Activated CD4-positive, alpha-beta T cell treated with anti-CD3 and anti-CD28 coated beads for 48 hours (primary cell): ENCODE measurements at places on chromosomes 12 and 14.

GRCh38 chr12:57604454-57604991 is at the start of gene DTX3:
Gene DTX3 (plus strand): TSS chr12:57604824. CDS start chr12:57606518, 1,694 bp downstream.
- DNase-seq: peak; percentile 50

GRCh38 chr12:57430112-57430930 is 522 bp downstream of the R3HDM2 start:
- peak; percentile 53 for DNase-seq

DNA sequence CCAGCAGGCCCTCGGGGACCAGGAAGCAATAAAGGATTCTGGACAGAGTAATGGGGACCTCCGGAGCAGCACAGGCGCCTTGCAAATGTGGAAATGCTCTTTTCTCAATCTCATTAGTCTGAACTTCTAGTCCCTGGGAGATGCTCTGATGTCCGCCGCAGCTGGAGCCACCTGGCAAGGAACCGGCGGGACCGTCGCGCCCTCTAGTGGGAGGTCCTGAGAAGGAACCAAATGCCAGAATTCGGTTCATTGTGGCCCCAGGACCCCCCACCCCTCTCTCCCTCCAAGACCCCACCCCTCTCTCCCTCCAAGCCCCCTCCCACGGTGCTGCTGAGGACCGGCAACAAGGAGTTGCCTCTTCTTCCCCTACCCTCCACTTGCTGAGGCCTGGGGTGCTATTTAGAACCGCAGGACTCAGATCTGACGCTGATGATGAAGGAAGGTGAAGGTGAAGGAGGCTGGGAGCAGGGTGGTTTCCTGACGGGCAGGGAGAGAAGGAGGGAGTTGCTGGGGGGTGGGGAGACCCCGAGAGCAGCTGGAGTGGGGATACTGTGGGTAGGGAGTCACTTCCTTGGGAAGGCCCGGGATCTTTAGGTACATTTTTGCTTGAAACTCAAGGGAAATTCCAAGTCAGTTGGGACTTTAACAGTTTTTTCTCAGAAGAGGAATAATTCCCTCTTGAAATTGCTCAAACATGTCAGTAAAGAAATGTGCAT is 42.5 kb downstream of the SMIM41 start:
- DNase-seq: peak; percentile 80

DNA sequence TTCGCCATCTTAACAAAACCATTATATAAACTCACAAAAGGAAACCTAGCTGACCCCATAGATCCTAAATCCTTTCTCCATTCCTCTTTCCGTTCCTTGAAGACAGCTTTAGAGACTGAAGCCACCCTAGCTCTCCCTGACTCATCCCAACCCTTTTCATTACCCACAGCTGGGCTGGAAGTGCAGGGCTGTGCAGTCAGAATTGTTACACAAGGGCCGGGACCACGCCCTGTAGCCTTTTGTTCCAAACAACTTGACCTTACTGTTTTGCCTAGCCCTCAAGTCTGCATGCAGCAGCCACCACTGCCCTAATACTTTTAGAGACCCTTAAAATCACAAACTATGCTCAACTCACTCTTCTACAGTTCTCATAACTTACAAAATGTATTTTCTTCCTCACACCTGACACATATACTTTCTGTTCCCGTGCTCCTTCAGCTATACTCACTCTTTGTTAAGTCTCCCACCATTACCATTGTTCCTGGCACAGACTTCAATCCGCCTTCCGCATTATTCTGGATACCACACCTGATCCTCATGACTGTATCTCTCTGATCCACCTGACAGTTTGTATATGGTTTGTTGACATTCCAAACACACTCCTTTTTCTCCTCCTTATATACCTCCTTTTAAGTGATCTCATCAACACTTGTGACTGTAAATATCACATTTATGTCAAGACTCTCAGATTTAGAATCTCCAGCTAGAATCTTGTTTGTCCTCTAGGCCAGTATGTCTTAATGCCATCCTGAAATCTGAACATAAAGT is 208.7 kb downstream of the KITLG start:
- no peak for DNase-seq

DNA sequence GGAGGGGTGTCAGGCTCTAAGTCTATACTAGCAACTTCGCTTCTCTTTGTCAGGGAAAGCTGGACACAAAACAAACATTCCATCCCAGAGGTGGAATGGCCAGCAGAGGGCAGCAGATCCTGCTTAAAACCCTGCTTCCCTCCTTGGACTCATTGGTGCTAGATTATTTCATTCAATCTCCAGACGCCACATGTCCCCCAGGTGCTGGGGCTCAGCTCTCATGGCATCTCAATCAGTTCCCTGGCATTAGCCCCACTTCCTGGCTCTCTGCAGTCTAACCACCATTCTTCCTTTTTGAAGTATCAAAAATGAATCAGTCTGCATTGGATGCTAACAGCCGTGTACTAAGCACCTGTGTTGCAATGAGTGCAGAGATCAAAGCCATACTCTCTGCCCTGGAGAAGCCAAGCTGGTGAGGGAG is 8.1 kb upstream of the PPP1R1A start:
- DNase-seq: peak; percentile 74

DNA sequence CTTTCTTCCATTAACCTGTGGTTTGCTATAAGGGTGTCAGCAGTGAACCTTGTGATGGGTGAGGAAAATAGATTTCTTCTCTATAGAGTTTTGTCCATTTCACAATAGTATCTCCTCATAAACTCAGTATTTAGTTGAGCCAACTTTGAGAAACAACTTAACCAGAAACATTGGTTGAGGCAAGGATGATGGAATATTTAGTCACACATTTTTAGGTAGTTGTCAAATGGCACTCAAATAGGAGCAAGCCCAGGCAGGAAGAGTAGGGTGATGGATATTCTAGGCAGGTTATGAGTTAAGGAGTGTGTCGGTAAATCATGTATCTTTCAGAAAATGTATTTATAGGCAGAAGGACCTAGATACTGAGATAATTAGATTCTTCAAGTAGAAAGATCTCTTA is 1267.6 kb downstream of the SLC16A7 start:
- no peak for DNase-seq

- DNase-seq: no peak
Observed at GRCh38 chr14:36771028-36771640, 109.5 kb downstream of the PAX9 start.

- DNase-seq: no peak
Observed at GRCh38 chr14:68665131-68665530, 127.7 kb downstream of the ZFP36L1 start.

DNA sequence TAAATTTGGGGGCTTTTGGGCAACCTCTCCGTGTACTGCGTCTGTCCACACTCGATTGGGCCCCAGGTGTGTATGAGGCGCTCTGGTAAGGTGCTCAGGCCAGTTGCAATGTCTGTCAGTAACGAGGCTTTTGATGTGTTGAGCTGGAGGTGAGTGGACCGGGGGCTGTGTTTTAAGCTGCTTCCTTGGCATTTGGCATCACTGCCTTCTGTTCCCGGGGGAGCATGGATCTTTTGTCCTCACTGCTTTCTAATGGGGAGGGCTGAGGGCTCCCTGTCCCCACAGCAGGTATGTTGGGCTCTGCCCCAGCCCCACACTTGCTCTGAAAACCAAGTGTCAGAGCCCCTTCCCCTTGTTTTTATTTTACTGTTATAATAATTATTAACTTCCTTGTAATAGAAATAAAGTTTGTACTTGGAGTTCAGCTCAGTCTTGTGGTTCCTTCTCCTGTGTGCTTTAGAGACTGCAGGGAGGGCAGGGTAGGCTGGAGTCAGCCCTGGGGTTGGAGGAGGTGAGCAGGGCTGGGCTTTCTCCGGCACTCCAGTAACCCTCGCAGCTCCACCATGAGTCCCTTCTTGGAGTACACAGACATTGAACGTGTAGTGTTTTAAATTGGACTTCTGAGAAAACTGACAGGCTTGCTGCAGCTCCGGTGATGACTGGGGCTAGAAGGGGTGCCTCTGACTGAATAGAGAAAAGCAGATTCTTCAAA is 28.0 kb downstream of the TRAFD1 start:
- DNase-seq: no peak

- no peak for DNase-seq
Observed at GRCh38 chr12:9757433-9758025, 3.2 kb downstream of the CD69 start.

DNA sequence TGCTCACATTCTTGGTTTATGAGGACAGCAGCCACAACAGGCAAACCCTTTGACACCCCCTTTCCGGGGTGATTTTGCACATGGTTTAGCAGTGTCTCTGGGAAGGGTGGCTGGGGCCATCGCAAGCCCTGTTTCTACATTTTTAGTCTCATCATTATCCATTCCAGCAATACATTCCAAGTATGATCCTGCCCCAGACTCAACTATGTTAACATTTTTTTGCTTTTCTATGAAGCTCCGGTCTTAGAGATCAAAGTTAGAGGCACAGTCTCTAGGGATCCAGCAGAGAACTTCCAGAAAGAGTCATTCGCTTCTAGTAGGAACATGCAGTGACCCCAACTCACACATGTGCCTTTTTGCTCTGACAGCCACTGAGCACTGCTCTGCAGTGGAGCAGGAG is 130.9 kb downstream of the TBX5 start:
- DNase-seq: no peak
